ENCODE measurements at places on chromosomes 7 and 10. TPM values are rescaled to one million over a fixed set of nuclear protein-coding genes. Genes with fewer than 3 reads are reported as not detected.

GRCh38 chr7:74191231-74191630 is 17.1 kb downstream of the EIF4H start:
- DNase-seq: no peak

KIAA1549 gene
- total RNA-seq: 4.4 TPM

- DNase-seq: no peak
Observed at GRCh38 chr7:138350701-138351357, 109.2 kb upstream of the TRIM24 start.

SSC4D gene
- total RNA-seq: 0.92 TPM

MYH16 gene
- not detected for total RNA-seq

MRPL43 gene
- total RNA-seq: 90.1 TPM

DNA sequence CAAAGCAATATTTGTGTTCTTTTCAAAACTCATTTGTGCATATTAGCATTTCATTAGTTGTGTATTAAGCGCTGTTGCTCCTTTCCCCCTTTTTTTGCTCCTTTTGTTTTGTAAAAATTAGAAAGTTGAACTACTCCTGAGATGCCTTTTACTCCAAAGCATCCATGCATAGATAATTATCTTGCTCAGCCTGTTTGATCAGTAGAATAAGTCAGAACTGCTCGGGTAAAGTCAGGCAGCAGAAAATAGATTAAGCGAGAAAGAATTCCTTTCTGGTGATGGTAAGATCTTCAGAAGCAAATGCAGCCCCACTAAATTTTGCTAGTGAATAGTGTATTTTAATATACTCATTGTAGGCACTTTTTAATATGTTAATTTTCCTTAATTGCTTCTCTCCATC is 227.1 kb downstream of the TEX36 start:
- no peak for DNase-seq

DNA sequence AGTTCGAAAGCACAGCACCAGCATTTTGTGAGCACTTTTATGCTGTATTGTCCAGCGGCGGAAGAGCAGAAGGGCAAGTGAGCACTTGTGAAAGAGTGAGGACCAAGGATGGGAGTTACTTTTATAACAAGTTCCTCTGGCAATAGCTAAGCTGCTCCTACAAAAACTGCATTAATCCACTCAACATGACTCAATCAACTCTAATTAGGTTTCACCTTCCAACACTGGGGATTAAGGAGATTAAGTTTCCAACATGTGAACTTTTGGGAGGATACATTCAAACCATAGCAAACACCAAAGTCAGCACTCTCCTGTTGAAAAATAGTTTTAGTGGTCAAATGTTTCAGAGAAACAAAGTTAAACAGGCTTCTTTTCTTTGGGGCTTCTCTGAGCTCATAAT is 844.5 kb downstream of the REEP3 start:
- no peak for DNase-seq

- no peak for DNase-seq
Observed at GRCh38 chr10:35926846-35927245, 284.8 kb upstream of the FZD8 start.

PPP1R9A gene
- total RNA-seq: 17.3 TPM

Measured in psoas muscle (tissue), 8 donors.